ENCODE measurements at places on chromosomes 12 and 14. TPM values are rescaled to one million over a fixed set of nuclear protein-coding genes. Genes with fewer than 3 reads are reported as not detected.

DNA sequence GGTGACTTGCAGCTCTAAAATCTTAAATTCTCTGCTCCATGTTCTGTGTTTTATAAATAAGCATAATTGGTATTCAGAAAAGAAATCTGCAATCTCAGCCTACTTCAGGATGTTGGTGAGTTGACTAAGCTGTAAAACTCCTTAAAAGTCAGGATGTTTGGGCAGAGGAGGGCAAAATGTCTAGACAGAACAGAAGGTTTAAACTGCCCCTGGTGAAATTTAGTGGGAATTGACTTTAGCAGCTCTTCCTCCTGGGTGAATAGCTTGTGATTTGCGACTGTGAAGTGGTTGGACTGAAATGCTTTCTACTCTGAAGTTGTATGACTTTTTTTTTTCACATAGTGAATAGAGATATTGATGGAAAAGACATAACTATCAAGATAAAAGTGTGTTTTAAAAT lies 85.8 kb downstream of the CAND1 start:
- DNase-seq, result no peak

Gene TMEM63C
- 0.35 TPM for total RNA-seq

DNA sequence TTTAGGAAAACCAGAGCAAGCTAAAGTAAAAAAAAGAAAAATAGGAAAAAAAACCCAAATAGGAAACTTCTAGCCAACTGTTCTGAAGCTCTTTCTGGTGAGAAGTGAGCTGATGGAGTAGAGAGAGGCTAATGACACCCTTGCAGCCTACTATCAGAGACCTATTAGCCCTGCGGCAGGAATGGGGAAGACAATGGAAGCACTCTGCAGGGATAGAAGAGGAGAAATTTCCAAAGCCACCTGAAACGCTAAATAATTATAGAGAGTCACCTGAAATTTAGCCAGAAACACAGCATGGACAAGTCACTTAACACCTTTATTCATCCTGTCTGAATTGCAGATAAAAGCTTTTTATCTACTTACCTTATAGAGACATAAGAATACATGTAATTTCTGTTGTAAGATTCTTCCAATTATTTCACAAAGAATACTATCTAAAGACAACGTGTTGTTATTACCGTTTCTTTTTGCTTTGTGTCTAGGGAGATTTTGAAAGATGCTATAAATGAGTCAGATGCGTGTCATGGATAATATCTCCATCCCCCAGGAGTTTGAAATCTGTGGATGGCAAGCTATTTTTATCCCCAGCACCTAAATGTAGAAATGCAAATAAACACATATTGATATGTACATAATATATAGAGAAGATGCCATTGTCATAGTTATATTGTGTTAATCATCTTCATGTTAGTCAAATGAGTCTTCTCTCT lies 138.6 kb downstream of the TPH2 start:
- DNase-seq, result no peak

DNA sequence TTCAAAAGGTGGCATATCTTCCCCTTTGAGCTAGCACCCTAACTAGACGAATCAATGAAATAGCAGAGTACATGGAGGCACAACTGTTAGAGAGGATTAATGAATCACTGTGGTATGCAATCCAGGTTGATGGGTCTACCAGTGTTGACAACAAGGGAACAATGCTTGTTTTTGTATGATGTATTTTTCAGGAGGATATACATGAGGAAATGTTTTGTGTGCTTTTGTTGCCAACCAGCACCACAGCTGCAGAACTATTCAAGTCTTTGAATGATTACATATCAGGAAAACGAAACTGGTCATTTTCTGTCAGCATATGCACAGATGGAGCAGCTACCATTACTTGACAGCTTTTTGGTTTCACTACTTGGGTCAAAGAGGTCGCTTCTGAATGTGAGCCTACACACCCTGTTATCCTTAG lies 142.6 kb downstream of the GPHN start:
- no peak for DNase-seq

- DNase-seq, result no peak
Observed at GRCh38 chr14:94341656-94342333, 18.7 kb upstream of the SERPINA6 start.

Data from left lobe of liver (tissue), 2 donors.